Ascending aorta (tissue), 2 donors: ENCODE measurements at places on chromosomes 6 and 20.

GRCh38 chr20:50911716-50912115, 19.5 kb downstream of the ADNP start:
- no peak for DNase-seq

- no peak for DNase-seq
These were observed 23.2 kb upstream of the DAAM2 start for GRCh38 chr6:39769012-39769411.

- peak; percentile 27 for DNase-seq
These were observed 63.1 kb downstream of the GMPR start for GRCh38 chr6:16301511-16301910.

GRCh38 chr6:93735099-93735498, 315.7 kb upstream of the EPHA7 start:
- DNase-seq = no peak

DNA sequence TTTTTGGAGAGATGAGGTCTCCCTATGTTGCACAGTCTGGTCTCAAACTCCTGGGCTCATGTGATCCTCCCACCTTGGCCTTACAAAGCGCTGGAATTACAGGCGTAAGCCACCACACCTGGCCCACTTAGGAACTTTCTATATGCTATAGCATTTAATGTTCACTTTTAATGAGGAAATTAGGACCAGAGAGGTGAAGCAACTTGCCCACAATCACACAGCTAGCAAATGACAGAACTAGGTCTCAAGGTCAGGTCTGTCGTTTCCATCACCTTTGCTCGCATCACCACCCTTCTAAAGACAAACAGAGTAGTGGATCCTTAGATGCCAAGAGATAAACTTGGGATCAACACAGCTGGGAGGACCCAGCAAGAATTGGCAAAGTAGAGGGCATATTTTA, 381.7 kb downstream of the CD83 start:
- DNase-seq = no peak

GRCh38 chr6:42781796-42782688, at the start of gene BICRAL:
Gene BICRAL (plus strand): TSS chr6:42782052. CDS start chr6:42822023, 39,971 bp downstream.
- DNase-seq = peak; percentile 71

GRCh38 chr20:57147185-57147584, 119.3 kb downstream of the BMP7 start:
- no peak for DNase-seq

- no peak for DNase-seq
These were observed 5.6 kb upstream of the BTBD3 start for GRCh38 chr20:11912013-11912658.

- DNase-seq = no peak
These were observed 229.7 kb upstream of the HTR1E start for GRCh38 chr6:86707545-86708120.

DNA sequence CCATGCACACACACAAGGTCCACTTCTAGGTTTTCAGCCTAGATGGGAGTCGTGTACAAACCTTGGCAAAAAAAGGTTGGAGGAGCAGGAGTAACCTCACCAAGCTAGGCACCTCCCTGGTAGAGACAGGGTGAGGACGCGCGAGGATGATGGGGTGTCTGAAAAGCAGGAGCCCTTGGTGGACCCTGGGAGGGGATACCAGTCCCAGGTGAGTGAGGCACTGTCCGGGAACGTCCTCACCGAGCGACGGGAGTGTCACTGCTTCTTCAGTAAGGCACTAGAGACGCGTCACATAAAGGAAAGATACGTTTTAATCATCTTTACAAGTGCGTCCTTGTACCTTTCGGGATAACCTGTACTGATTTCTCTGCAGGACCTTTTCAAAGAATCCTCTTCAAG, 29.4 kb upstream of the ZBP1 start:
- DNase-seq = no peak

- DNase-seq = no peak
These were observed 285.0 kb upstream of the RNF24 start for GRCh38 chr20:4300401-4300800.

- DNase-seq = no peak
These were observed 501.3 kb downstream of the CD83 start for GRCh38 chr6:14618759-14619418.

DNA sequence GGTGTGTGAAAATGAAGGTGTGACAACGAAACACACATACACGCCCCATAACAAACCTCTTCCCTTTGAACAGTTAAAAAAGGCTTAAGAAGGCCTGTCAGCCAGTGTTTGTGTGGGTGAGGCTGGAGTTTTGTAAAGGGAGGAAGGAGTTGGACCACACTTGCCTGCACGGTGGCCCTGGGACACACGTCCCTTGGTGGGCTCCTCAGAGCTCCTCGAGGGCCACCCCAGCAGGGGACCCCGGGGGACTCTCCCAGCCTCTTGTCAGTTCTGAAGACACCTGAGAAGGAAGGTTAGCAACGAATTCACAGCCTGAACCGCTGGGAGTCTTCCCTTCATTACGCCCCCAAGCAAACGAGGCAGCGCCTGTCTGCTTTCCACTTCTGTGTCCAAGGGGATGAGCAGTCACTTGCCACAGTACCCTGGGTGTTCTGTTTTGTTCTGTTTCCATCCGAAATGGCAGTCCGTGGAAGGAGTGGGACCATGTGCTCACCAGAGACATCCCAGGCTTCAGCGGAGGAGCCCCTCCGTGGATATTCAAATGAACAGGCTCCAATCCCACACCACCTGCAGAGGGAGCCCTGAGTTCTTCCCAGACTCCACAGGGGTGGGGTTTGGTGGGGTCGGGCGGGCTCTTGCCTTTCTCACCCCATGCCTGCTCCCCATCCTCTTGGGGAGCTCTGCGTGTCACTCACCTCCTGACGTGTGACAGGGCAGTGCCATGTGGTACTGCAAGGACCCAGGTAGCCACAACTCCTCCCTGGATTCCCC, 68.6 kb downstream of the NRN1 start:
- DNase-seq = no peak

- DNase-seq = no peak
These were observed 217.0 kb downstream of the ADGRG6 start for GRCh38 chr6:142518761-142519160.

GRCh38 chr20:6232436-6232835, 109.6 kb upstream of the FERMT1 start:
- DNase-seq = no peak

DNA sequence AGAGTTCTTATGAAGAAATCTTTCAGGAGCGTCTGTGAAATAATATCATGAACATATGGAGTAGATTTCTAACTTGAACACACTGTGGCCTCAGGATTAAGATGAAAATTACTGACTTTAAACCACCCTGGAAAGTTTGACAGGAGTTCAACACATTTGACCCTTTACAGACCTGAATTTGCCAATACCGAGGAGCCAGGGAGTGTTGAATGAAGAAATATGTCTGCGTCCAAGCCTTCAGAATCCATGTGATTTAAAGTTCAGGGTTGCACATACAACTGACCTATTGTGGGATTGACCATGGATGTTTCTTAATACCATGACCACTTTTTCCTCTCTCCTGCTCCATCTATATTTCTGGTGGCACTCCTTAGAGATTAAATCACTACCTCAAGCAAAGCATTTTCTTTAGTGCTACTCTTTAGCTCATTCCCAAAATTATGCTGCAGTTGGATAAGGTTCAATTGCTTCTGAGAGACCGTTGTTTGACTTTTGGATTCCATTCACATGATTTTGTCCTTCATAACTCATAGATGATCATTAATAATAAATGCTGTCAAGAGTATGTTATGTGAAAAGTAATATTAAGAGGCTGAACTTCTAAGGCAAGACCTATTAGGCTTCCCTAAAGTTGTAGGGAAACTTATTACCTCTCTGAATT, 57.4 kb downstream of the PRL start:
- no peak for DNase-seq

DNA sequence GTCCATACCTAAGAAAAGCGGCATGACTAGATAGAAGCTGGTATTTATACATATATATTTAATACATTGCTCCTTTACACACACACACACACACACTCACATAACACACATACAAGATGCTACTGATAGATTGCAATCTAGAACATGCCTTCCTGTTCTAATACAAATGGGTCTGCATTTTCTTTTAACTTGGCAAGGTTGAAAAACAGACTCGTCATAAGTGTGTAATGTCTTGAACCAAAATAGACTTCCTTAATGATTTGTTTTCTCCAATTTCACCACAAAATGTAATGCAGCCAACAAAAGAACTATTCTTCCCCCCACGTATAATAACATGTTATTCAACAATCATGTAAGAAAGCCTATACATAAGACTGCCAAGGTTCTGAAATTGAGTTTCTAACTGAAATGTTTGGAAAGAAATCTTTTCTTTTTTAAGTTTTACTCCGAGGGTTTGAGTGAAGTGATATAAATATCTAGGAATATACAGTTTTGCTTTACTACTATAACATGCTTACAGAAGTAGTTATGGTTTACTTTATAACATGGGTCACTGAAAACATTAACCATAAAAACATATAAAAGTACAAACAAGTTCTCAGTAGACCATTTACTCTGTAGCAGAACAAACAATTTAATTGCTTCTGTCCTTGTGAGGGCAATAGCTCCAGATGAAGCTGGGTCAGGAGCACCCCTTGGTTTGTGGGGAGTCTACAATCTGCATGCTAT, 207.5 kb downstream of the FOXC1 start:
- no peak for DNase-seq

DNA sequence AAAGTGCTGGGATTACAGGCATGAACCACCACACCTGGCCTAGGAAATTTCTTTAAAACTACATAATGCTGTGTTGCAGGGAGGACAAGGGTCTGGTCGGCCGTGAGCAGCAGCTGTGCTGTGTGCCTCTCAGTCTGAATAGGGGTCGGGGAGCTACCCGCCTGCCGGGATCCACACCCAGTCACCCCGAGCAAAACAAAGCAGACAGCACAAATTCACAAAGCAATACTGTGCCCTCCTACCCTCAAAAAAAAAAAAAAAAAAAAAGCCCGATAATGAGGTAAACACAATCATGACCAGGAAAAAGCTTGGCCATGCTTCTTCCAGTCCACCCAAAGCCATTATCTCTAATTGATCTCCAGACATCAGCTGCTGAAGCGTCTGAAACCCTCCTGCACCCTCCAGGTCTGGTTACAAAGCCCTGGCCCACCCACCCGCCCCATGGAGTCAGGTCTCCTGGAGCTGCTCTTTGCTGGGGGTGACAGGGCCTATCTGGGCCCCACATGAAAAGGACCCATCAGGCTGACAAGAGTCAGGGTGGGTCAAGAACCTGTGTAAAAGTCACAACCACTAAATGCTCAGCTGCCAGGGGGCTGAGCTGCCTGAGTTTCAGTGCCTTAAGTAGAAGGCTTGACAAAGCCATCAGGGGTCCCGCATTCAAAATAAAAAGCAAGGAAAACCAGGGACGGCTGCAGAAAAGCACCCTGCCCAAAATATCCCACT, 88.2 kb downstream of the NOL4L start:
- no peak for DNase-seq

DNA sequence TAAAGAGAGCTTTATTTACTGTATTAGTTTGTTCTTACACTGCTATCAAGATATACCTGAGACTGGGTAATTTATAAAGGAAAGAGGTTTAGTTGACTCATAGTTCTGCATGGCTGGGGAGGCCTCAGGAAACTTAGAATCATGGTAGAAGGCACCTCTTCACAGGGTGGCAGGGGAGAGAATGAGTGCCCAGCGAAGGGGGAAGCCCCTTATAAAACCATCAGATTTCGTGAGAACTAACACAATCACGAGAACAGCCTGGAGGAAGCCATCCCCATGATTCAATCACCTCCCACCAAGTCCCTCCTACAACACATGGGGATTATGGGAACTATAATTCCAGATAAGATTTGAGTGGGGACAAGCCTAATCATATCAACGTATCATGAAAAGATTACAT, 27.2 kb downstream of the ARID1B start:
- no peak for DNase-seq

- DNase-seq = no peak
These were observed 227.4 kb downstream of the LRFN2 start for GRCh38 chr6:40359808-40360207.

- DNase-seq = no peak
These were observed 10.3 kb upstream of the ZNF831 start for GRCh38 chr20:59153355-59153681.

- DNase-seq = no peak
These were observed 286.2 kb upstream of the QKI start for GRCh38 chr6:163128324-163128723.

GRCh38 chr6:140276719-140277118, 902.3 kb upstream of the CITED2 start:
- DNase-seq = no peak

GRCh38 chr6:63121166-63121565, 90.1 kb upstream of the FKBP1C start:
- DNase-seq = no peak

- no peak for DNase-seq
These were observed 14.2 kb downstream of the RRP36 start for GRCh38 chr6:43035495-43036194.

- DNase-seq = no peak
These were observed 118.3 kb downstream of the RALGAPA2 start for GRCh38 chr20:20594171-20594530.

DNA sequence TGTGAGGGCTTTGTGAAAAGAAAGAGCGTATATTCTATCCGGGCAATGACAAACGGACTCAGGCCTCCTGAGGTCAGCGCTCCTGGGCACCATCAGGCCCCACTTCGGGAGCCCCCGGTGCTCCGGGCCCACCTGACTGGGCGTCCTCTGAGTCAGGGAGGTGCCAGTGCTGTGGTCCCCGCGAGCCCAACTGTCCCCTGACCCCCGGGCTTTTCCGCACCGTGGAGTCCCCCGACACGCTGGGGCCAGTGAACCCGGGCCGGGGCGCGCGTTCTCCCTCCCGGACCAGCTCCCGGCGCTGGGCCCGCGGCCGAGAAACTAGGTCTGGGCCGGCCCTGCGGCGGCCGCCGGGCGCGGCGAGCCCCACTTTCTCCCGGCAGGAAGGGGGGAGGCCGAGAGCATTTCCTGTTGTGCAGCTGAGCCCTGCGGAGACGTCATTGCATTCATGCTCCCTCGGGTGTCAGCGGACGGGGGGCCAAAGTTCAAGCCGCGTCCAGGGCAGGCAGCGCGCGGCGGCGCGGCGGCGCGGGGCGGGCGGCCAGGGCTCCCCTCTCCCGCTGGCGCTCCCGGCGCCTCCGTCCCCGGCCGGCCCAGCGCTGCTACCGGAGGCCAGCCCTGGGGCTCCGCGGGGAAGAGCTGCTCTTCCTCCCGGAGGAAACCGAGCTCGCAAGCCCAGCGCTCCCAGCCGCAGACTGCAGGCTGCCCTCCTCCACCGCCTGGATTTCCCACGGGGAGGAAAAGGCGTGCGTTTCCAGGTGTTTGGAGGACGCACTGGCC, 18.3 kb downstream of the HIVEP2 start:
- peak; percentile 88 for DNase-seq
